HL-60 (cell line): ENCODE measurements at places on chromosomes 11 and 22.
A peak's percentile ranks its signal among the peaks of the same experiment; 100 is the strongest.

DNA sequence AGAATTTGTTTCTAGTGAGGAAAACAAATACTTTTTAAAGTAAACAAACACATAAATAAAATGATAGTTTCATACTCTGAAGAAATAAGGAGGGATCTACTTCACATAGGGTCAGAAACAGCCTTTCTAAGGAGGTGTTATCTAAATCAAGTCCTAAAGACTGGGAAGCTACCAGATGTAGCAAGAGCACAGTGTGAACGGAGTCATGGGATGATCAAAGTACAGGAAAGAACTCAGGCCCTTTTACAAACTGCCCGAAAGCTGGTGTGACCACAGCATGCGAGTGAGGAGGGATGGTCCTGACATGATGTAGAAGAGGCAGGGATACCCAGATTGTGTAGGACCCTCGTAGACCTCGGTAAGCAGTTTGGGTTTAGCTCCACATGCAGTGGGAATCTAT, 102.8 kb downstream of the ARHGAP32 start:
- no peak for DNase-seq

- DNase-seq = no peak
Observed at GRCh38 chr11:3104051-3104714, 47.0 kb upstream of the CARS1 start.

DNA sequence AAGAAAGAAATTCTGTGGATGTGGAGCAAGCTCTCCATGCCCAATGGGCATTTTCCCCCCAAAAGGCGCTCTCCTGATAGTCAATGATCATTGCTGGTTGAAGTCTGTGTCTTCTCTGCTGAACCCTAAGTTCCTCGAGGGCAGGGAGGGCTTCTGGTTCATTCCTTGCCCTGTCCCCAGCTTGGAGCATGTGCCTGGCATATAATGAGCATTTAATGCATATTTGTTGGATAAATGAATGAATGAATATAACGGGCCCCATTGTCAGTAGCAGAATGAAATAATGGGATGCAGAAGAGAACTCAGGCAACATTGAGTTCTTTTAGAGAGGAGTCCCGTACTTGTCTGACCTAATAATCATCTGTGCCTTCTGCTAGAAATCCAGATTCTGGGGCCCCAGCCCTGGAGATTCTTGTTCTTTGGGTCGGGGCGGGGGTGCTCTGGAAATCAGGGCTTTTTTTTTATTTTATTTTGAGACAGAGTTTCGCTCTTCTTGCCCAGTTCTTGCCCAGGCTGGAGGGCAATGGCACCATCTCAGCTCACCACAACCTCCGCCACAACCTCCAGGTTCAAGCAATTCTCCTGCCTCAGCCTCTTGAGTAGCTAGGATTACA, 64.4 kb downstream of the CD82 start:
- no peak for DNase-seq

- no peak for DNase-seq
Observed at GRCh38 chr11:83278351-83278750, 7.8 kb downstream of the CCDC90B start.

DNA sequence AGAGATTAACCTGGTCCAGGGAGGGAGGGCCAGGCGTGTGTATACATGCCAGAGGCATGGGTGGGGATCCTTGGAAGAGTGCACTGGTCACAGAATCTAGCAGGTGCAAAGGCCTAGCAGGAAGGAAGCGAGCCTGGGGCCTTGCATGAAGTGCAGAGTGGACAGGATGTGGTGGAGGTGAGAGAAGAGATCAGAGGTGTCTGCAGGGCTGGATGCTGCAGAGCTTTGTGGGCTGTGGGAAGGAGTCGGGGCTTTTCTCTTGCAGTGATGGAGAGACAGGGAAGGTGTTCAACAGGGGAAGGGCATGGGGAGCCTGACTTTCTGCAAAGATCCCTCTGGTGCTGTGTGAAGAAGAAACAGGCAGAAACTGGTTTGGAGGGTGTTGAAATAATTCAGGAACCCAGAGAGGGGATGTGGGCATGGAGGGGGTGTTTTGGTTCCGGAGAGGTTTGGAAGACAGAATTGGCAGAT, 2.5 kb upstream of the TPST2 start:
- peak; percentile 34 for DNase-seq
